AG08395 (cell line): ENCODE measurements at places on chromosomes 1 and 21.

- peak; percentile 49 for DNase-seq
Measured at GRCh38 chr21:26756491-26757159, 88.6 kb downstream of the ADAMTS1 start.

DNA sequence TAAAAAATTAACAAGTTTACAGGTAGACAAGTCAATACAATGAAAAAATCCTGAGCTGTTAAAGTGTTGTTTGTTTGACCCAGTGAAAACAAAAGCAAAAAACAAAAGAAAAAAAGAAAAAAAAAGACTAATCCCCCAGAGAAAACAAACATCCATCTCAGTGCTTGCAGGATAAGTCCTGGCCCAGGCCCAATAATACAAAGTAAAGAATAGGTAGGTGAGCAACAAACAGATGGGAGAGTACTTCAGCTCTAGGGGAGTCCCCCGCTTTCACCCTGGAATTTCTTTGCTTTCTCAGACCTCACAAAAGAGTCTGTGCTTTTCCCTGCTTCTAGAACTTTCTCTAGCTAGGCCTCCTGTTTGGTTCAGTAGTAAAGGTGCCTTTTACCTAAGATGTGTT lies 70.3 kb downstream of the ABCA4 start:
- no peak for DNase-seq

DNA sequence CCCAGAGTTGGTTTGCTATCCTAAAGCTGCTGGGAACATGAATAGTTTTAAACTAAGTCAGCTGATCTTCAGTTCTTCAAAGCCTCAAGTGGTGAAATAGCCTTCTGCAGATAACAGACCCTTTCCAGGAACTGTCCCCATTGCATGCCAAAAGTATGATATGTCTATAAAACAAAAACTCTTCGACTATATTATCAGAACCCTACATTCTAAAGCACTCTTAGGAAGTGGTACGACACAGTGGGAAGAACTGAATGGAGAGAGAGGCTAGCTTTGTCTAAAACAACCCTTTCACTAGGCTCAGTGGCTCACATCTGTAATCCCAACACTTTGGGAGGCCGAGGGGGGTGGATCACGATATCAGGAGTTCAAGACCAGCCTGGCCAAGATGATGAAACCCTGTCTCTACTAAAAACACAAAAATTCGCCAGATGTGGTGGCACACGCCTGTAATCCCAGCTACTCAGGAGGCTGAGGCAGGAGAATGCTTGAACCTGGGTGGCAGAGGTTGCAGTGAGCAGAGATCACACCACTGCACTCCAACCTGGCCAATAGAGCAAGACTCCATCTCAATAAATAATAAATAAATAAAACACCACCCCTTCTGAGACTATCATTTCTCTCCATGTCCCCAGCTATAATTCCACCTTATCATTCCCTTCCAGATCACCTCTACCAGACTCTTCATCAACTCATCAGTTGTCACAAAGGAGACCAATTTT lies 2.2 kb upstream of the FRRS1 start:
- no peak for DNase-seq

- DNase-seq = peak; percentile 29
Measured at GRCh38 chr1:24970399-24970753, 40.3 kb upstream of the RUNX3 start.

GRCh38 chr1:4085546-4085945 lies 185.5 kb upstream of the C1orf174 start:
- no peak for DNase-seq

DNA sequence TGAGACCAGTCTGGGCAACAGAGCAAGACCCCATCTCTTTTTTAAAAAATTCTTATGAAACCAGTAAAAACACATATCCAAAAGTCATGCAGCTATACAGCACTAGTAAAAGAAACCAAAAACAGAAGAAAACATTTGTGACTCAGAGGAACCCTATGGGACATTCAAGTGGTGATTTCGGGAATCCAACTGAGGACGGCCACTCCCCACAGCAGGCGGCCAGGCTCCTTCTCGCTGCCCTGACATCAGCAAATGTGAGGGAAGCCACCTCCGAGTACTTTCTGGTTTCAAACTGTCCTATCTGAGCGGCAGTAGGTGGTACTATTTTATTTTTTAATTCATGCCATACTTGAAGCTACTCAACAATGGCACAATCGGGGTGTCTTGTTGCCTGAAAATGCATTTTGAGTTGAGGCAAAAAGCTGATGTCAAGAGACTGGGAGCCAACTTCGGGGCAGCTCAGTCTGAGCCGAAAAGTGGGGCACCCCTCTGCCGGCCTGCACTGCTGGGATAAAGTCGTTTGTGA lies 3.3 kb downstream of the SUMO3 start:
- no peak for DNase-seq

- no peak for DNase-seq
Measured at GRCh38 chr21:29360799-29361765, 62.4 kb downstream of the BACH1 start.

DNA sequence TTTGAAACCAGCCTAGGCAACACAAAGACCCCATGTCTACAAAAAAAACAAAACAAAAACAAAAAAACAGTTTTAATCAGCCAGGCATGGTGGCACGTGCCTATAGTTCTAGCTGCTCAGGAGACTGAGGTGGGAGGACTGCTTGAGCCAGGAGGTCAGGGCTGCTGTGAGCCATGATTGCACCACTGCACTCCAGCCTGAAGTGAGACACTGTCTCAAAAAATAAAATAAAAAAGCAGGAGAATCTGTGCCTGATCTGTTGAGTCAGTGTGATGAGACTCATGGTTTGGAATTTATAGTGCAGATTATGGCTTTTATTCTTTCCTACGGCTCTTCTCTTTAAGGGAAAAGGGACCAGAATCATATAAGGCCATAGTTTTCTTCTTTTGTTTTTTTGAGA lies 16.5 kb downstream of the TRIT1 start:
- peak; percentile 65 for DNase-seq

DNA sequence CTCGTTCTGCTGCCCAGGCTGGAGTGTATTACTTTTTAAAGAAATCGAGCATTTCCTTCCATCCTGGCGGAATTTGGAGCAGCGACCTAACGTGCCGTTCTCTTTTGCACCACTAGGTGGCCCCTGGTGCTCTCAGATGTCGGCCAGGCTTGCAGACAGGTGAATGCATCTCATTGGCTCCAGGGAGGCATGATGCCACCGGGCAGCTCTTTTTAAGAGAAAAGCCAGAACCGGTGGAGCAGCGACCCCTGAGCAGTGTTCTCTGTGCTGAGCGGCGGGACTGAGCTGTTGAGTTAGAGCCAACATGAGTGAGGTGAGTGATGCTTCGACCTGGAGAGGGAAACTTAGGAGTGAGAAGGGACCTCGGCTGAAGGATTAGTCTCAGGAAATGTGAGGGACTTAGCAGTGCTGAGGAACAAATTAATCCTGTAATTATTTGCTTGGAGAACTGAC lies at the start of gene PCP4:
Gene PCP4, plus strand, starts transcription at position 241 of the 453 bp plus-strand sequence. Its CDS starts 64 bp downstream, at position 305.
- peak; percentile 21 for DNase-seq

- DNase-seq = peak; percentile 59
Measured at GRCh38 chr1:117812869-117813511, 116.4 kb downstream of the GDAP2 start.

DNA sequence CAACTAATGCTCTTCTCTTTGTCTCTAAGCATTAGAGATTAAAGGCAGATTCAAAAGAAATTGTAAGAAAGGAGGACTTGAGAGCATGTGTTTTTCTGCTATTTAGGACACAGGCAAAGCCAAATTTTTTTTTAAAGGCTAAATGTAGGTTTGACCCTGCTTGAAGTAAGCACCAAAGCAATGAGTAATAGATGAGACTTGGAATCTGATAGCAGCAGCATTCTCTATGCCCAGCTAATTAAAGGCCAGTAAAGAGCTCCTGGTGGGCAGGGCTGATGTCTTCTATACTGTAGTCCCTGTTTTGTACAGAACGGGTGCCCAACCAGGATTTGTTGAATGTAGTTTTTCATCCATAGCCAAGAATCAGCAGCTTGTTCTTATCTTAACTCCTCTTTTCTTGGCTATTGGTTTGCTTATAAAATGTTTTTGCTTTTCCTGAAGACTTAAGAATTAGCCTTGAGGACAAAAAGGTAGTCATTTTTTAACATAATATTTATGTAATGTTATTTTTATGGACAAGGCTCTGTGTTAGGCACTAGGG lies 179.6 kb downstream of the LMO4 start:
- DNase-seq = no peak

- no peak for DNase-seq
Measured at GRCh38 chr1:27592931-27593677, 10.8 kb downstream of the AHDC1 start.

- peak; percentile 76 for DNase-seq
Measured at GRCh38 chr1:54413295-54413694, 7.1 kb upstream of the SSBP3 start.

GRCh38 chr1:17926906-17927305 lies 171.8 kb downstream of the ACTL8 start:
- no peak for DNase-seq

DNA sequence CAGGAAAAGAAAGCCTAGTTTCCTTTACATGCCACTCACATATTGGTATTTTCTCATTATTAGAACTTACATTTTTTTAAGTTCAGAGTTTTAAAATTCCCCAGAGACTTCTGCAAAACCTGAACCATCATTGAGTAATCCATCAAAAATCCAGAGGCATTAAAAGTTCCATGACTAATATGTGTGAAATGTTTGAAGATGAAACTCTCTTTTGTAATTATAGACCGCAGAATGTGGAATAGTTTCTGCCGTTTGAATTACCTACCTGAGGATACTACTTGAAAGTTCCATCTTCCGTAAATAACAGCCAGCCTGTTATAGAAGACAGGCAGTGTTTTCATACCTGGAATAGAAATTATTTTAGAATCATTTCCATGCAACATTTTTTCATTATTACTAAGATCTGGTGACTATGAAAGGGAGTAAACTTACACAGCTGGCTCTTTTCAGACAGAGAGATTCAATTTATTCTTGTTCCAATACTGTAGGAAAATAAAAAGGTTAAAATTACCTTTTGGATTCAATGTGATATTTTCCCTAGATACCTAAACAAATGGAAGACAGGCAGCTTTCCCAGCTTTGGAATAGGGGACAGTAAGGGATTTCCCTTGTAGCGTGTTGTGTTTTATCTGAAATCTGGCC lies 131.4 kb downstream of the ST6GALNAC5 start:
- DNase-seq = peak; percentile 76
